ENCODE measurements at places on chromosomes 4 and X. TPM values are rescaled to one million over a fixed set of nuclear protein-coding genes. Genes with fewer than 3 reads are reported as not detected.

DNA sequence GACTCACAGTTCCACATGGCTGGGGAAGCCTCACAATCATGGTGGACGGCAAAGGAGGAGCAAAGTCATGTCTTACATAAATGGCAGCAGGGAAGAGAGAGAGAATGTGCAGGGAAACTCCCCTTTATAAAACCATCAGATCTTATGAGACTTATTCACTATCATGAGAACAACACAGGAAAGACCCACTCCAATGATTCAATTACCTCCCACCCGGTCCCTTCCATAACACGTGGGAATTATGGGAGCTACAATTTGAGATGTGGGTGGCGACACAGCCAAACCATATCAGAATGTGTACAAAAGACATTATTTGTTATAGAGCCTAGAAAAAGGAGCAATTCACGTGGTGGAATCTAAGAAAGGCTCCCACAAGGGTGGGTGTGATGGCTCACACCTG lies 10.8 kb upstream of the HERC6 start:
- DNase-seq = no peak

- DNase-seq = no peak
These were observed 7.4 kb upstream of the BRS3 start for GRCh38 chrX:136480383-136480782.

- no peak for DNase-seq
These were observed 22.8 kb downstream of the DTHD1 start for GRCh38 chr4:36304138-36304681.

- DNase-seq = no peak
These were observed 419.1 kb upstream of the LCORL start for GRCh38 chr4:18440527-18441202.

DNA sequence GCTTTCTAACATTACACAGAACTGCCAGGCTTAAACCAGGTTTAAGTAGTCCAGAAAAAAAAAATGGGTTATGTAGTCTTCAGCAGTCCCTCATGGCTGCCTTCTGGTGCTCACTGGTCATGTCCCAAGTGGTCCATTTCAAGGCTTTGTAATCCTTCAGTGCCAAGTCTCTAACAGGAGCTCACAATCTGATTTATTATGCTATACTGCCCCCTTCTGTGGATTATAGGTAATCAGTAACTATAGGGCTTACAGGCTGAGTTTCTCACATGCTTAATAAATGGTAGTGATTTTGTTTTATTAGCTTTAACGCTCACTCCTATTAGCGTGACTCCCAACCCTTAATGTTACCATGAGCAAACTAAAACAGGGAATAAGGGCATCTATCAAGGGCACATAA lies 92.5 kb upstream of the EDA2R start:
- no peak for DNase-seq

DNA sequence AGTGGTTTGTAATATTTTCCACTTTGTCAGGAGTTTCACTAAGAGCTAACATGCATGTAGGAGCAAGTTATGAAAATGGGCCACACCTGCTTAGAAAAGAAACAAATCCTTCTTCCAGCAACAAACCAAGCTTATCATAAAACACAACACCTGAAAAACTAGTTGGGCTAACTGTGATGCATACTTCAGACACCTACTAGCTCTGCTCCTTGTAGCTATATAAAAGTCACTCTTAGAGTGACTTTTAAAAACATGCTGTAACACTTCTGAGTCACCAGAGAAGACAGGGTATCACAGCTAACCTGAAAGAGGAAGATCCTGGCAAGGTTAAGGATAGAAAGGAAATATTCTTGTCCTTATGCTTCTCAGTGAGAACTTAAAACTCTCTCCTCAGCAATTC lies 3.6 kb upstream of the SLAIN2 start:
- DNase-seq = no peak

Gene SMR3B
- not detected for total RNA-seq

Gene RASGEF1B
- total RNA-seq = 23.6 TPM

Gene MAGEB1
- not detected for total RNA-seq

Data from left lobe of liver (tissue), 2 donors.